ENCODE measurements at places on chromosomes 12 and 14.

GRCh38 chr12:104057771-104058197 is 6.5 kb upstream of the HCFC2 start:
- DNase-seq = no peak

- DNase-seq = no peak
These were observed 85.6 kb downstream of the SMOC1 start for GRCh38 chr14:69964841-69965240.

- no peak for DNase-seq
These were observed 670 bp upstream of the PSMA3 start for GRCh38 chr14:58243790-58244555.

- no peak for DNase-seq
These were observed 165.4 kb downstream of the GCH1 start for GRCh38 chr14:54737132-54737711.

- DNase-seq = no peak
These were observed 10.0 kb upstream of the LRTM2 start for GRCh38 chr12:1810201-1810930.

GRCh38 chr12:31482816-31483215 is 108.1 kb downstream of the DENND5B start:
- no peak for DNase-seq

DNA sequence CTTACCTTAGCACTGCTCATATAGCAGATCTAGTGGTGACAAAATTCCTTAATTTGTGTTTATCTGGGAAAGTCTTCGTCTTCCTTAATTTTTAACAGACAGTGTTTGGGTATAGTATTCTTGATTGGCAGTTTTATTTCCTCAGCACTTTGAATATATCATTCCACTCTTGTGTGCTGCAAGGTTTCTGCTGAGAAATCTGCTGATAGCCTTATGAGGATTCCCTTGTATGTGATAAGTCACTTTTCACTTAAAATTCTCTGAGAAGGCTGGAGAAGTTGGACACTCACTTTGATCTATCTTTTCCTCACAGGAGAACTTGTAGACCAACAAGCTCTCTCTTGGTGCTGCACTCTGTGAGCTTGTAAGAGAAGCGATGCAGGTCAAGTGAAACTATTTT is 306.1 kb upstream of the RTL1 start:
- no peak for DNase-seq

GRCh38 chr12:48947727-48948126 is 9.6 kb downstream of the ARF3 start:
- DNase-seq = no peak

GRCh38 chr12:67026487-67027246 is 242.5 kb upstream of the CAND1 start:
- DNase-seq = no peak

GRCh38 chr12:69003991-69004390 is 71.0 kb upstream of the CPM start:
- no peak for DNase-seq

- no peak for DNase-seq
These were observed 614.3 kb upstream of the MIS18BP1 start for GRCh38 chr14:45867046-45867894.

DNA sequence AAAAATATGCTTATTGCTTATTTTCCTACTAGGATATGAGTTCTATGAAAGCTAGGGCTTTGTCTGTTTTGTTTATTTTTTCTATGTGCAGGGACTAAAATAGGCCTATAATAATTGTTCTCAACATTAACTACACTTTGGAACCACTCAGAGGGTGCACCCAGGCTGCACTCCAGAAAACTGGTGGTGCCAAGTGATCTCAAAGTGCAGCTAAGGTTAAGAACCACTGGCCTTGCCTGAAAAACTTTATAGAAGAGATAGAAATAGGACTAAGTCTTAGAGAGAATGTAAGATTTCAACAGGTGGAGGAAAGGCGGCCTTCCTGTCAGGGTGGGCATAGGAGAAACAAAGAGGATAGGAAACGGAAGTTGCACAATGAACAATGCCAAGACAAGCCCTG is 37.7 kb upstream of the NR1H4 start:
- DNase-seq = no peak

GRCh38 chr12:42607584-42608058 is 18.1 kb upstream of the PRICKLE1 start:
- DNase-seq = no peak

- DNase-seq = no peak
These were observed 26.2 kb downstream of the C2CD5 start for GRCh38 chr12:22518060-22518719.

DNA sequence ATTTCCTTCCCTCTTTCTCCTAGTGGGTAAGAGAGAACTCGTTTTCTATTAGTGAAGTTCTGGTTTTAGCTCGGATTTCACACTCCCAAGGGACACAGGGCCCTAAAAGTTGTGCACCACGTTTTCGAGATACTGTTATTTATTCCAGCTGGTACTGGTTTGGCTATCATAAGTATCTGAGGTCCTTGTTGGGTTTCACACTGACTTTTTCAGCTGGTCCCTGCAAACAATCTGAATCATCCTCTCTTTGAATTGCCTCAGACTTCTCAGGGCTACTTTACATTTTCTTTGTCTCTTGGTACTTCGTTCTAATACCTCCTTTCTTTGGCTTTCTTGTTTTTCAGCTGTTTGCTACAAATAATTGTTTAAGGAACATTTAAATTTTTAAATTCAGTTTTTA is 75.7 kb downstream of the SCN8A start:
- no peak for DNase-seq

GRCh38 chr14:77343662-77344061 is 22.8 kb downstream of the GSTZ1 start:
- DNase-seq = no peak

GRCh38 chr12:7439579-7440505 is 4.1 kb downstream of the CD163L1 start:
- no peak for DNase-seq

- DNase-seq = no peak
These were observed 15.6 kb downstream of the CEP170B start for GRCh38 chr14:104880584-104881210.

- DNase-seq = no peak
These were observed 17.1 kb downstream of the ERP27 start for GRCh38 chr12:14921218-14921617.

- no peak for DNase-seq
These were observed 249.1 kb downstream of the AKAP6 start for GRCh38 chr14:32578181-32578580.

DNA sequence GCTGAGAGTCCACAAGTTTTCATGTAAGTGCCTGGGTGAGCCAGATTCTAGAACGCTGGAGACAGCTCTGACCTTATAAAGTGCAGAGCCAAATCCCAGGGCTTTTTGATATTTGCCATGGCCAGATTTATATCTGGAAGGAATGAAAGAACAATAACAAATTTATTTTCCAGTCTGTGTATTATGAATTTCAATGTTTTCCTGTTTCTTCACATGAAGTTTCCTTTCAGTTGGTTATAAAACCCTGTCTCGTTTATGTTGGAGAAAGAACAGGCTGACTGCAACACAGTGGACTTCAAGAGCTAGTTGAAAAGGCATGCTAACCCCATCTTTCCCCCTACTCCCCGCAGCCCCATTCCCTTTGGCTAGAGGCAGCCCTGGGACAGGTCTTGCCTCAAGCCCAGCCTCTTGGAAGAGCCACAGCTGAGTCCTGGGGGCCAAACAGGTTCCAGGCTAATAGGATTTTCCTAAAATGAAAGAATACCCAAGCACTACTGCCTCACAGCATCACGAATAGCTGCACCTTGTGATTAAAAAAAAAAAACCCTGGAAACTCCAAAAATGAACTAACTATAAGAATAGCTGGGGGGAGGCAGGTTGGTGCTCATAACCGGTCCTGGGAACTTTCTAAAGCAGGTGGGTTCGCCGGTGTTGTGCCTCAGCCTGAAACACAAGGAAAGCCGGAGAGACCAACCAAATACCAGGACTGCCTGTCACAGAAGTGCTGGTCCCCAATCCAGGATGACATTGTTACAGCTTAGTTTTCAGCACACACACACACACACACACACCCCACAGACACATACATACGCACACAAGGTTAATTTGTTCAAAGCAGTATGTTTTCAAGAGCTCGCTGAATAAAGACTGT is 1.5 kb downstream of the FBLN5 start:
- no peak for DNase-seq

DNA sequence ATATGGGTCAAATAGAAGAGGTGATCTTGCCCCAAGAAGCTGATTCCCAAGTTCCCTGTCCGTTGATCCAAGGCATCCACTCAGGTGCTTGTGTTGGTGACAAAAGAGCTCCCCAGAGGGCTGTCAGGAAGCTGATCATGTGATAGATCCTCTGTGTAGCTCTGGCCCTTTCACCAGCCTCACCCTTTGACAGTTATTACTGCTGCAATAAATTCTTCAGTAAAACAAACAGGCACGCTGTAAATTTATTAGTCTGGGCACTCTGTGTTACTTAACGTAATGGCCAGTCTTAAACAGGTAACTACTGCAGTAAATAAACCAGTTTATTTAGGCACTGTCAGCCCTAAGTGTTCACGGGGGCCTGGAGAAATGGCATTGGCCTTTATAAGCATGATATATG is 473.9 kb downstream of the BCL11B start:
- DNase-seq = no peak

- no peak for DNase-seq
These were observed 53.9 kb downstream of the WNK1 start for GRCh38 chr12:806200-806791.

- DNase-seq = no peak
These were observed 1.8 kb upstream of the SP1 start for GRCh38 chr12:53378222-53378621.

- DNase-seq = no peak
These were observed 62.8 kb downstream of the VWF start for GRCh38 chr12:6061660-6062059.

DNA sequence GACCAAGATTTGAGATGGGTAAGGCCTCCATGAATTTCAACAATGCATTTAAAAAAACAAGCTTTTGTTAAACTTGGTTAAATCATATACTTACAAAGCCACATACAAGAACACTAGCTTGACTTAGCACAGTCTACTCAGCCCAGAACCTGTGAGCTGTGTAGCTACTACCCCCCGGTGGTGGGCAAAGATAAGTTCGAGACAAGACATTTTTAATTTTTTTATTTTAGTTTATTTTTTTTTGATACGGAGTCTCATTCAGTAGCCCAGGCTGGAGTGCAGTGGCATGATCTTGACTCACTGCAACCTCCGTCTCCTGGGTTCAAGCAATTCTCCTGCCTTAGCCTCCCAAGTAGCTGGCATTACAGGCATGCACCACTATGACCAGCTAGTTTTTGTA is 3.7 kb upstream of the NECAP1 start:
- peak; percentile 33 for DNase-seq

DNA sequence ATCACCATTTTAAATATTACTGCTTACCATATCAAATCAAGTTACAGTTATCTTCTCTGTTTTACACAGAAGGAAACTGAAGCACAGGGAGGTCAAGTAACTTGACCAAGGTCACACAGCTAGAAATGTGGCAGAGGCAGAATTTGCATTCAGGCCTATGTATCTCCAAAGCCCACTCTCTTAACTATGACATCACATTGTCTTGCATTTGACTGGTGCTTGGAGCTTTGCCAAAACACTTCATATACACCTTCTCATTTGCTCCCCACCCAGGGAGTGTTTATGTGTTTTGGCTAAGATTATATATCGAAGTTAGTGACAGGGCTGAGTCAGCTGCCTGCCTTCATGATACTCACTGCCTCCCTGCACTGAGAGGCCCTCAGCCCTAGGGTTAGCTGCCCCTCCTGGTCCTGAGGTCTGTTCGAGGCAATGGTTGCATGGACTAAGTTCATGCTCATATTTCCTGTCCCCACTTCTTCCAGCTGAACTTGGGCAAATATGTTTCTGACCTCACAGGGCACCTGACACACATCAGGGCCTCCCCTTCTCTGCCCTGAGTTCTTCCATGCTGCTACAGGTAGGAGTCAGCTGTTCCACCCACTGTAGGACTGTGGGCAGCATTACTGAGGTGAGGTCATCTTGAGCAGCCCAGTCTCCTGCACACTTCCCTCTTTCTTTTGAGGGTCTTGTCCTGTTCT is 1.8 kb downstream of the GALNT6 start:
- no peak for DNase-seq

DNA sequence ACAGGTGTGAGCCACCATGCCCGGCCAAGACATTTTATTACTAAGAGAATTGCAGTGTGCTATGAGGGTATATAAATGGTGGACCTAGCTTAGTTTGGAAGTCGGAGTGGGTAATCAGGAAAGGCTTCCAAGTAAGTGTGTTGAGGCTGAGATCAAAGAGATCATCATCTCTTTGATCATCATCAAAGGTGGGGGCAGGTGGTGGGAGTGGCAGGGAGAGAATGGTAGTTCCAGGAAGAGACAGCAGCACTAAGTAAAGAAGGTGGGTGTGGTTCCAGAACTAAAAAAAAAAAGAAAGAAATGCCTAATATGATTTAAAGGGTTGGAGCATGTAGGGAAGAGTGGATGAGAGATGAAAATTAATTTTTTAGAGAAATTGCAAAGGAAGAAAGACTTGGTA is 14.7 kb downstream of the SLC4A8 start:
- no peak for DNase-seq

DNA sequence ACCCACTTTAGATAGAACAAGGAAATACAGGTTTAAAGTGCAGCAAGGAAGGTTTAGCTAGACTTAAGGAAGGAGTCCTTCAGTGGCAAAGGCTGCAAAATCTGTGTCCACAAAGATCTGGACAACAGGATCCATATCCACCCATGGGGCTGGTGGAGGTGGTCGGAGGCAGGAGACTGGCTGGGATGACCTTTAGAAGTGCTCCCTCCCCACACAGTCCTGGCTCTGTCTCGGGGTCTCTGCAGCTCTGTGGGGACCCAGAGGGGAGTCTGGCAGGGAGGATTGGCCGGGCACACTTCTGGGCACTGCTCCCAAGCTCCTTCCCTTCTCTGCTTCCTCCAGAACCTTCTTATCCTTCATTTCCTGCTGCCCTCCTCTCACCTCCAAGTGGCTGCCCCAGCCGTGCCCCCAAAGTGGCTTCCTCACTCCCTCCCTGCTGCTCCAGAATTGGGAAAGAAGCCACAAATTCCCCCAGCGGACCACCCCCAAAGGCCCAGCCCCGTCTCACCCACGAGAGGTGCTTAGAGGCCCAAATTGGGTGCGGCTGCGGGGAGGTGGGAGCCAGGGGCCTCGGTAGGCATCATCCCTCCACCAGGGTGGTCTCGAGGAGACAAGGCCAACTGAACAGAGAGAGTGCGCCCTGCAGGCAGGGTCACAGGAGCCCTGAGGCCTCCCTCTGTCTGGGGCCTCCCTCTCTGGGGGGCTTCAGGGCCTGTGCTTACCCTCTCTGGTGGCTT is 21.9 kb upstream of the PGF start:
- DNase-seq = no peak

DNA sequence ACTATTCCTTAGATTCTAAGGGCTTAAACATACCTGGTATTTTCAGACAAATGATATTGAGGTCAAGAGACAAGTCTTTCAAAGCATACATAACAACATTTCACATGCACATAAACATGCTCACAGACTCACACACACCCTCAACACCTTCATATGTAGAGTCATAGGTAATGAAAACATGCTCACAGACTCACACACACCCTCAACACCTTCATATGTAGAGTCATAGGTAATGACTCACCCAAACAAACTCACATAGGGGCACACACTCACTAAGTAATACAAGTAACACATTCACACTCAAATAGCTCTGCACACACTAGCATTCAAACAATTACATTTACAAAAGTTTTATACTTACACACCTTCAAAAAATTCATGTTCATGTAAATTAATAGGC is 975.5 kb downstream of the TMEM121 start:
- no peak for DNase-seq

- no peak for DNase-seq
These were observed 3.3 kb upstream of the KRT18 start for GRCh38 chr12:52945389-52946232.

GRCh38 chr14:22505697-22506377 is 83.2 kb downstream of the DAD1 start:
- no peak for DNase-seq

GRCh38 chr12:131088701-131089530 is 135.2 kb downstream of the ADGRD1 start:
- DNase-seq = no peak

Data from stimulated activated CD8-positive, alpha-beta memory T cell treated with anti-CD3 and anti-CD28 coated beads, Interleukin-12 subunit alpha, Interleukin-12 subunit beta, amount 100 ng/mL, for 1 hour (primary cell).